Natural killer cell (primary cell): ENCODE measurements at places on chromosomes 5 and 9. TPM values are rescaled to one million over a fixed set of nuclear protein-coding genes. Genes with fewer than 3 reads are reported as not detected.
A peak's percentile ranks its signal among the peaks of the same experiment; 100 is the strongest.

Gene SHC3
- 0.02 TPM for total RNA-seq

DNA sequence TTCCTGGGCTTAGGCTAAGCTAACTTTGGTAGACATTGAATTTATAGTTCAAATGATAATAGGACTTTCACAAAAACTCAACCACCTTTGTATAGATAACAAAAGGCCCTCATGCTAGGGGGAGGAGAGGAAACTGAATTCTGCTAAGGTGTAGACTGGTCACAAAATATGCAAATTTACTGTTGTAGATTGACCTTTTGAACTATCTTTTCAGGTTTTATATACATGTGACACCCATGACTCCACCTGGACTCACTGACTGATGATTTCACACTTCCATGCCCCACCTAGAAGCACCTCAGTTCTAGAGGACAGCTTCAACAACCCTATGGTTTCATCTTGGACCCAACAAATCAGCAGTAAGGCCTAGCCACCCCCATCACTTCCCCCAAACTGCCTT lies 165.7 kb downstream of the CEMIP2 start:
- no peak for DNase-seq

GRCh38 chr9:3118081-3118480 lies 274.2 kb upstream of the PUM3 start:
- DNase-seq: no peak

DNA sequence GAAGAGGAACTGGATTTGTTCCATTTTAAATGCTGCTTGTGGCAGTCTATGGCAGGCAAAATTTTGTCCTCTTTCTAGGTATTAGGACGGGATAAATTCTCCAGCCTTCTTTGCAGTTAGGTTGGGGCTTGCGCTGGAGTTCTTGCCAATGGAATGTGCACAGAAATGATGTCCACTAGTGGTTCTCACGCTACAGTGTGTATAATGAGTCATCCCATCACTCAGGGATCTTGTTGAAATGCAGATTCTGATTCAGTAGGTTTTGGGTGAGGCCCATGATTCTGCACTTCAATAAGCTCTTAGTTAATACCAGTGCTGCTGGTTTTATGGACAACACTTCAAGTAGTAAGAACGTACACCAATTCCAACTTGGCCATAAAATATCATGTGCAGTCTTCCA lies 317.6 kb upstream of the KLF4 start:
- no peak for DNase-seq

DNA sequence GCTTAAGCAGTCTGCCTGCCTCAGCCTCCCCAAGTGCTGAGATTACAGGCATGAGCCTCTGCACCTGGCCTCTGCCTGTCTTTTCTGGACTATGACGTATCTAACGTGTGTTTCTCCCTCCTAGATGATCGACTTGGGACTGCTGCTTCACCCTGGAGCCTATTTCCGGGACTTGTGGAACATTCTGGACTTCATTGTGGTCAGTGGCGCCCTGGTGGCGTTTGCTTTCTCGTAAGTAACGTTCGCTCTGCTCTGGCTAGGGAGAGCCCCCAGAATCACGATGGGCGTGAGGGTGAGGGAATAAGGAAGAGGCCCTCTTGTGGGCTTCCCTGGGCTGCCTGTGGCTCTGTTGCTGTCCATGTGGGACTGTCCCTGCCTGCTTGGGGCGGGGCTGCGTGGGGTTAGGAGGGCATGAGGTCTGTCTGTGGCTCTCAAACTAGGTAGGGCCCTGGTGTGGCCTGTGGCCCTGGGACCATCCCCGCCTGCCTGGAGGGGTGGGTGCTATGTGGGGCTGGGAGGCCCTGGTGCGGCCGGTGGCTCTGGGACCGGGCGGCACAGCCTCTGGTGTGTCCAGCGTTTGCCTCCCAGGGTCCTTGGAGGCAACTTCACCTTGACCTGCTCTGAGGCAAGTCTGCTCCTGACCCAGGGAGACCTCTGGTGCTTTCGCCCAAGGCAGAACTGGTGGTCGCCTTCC lies 171.7 kb downstream of the CACNA1B start:
- peak; percentile 7 for DNase-seq

- DNase-seq: no peak
These were observed 24.8 kb upstream of the AFAP1L1 start for GRCh38 chr5:149246906-149247305.

DNA sequence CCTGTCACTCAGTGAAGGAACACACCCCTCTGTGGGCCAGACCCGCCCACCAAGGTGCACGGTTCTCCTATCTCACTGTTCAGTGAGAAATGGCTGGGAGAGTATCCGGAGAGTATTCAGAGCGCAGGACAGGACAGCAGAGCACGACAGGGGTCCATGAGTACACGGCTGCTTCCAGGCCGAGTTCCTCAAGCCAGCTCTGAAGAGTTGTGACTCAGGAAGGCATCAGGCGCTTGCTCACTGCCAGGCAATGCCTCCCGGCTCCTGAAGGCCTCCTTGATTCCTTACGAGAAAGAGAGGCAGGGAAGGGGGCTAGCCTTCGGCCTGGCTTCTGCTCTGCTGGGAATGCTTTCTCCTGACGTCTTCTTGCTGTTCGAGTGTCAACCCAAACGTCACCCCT lies 132.1 kb upstream of the PPP1R26 start:
- DNase-seq: no peak

Gene PCDHB3
- total RNA-seq: not detected

GRCh38 chr9:126490871-126491567 lies 122.7 kb upstream of the LMX1B start:
- peak; percentile 88 for DNase-seq

GRCh38 chr5:111394586-111394985 lies 117.7 kb downstream of the STARD4 start:
- DNase-seq: no peak

GRCh38 chr9:128847803-128848202 lies 18.2 kb upstream of the SPOUT1 start:
- no peak for DNase-seq

Gene TRPM3
- total RNA-seq: not detected

GRCh38 chr5:151569132-151570046 lies 21.7 kb downstream of the FAT2 start:
- DNase-seq: no peak

DNA sequence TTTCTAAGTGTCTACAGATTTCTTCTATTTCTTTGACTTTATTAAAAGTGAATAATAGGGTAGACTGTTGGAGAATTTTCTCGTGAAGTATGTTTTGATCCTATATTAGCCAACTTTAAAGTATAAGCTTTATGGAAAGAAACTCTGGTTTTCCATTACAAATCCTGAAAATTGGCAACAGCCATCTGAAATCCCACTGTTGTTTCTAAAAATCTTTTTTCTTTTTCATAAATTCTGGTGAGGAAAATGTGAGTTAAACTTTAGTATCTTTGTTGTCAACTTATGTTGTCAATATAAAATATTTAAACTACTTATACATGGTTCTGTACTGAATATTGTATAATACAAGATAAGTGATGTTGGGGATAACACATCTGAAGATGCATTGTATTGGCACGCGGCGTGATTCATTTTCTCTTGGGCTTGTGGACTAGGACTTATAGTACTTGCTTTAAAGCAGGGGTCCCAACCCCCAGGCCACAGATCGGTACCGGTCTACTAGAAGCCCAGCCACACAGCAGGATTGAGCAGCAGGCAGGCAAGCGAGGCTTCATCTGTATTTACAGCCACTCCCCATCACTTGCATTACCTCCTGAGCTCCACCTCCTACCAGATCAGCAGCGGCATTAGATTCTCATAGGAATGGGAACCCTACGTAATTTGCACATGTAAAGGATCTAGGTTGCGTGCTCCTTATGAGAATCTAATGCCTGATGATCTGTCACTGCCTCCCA lies 12.7 kb downstream of the MAMDC2 start:
- DNase-seq: no peak

Gene BTNL8
- total RNA-seq: not detected

Gene DMRTA1
- total RNA-seq: not detected

DNA sequence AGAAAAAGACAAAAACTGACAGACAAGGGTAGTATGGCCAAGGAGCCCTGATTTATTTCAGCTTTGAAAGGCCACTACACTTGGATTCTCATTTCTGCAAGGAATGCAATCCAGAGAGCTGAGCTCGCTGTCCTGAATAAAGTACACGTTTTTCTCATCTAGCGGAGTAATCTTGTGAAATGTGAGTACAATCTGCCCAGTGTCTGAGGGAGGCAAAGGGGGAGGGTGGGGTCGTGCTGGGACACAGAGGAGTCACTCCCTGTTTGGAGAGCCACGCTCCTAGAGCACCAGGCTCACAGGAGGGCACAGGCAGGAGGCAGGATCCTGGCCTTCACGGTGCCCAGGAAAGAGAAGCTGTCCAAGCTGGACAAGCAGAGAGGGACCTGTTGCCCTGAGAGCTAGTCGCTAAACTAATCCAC lies 51.0 kb upstream of the IFNK start:
- no peak for DNase-seq
